ENCODE measurements at places on chromosomes 4 and X.

DNA sequence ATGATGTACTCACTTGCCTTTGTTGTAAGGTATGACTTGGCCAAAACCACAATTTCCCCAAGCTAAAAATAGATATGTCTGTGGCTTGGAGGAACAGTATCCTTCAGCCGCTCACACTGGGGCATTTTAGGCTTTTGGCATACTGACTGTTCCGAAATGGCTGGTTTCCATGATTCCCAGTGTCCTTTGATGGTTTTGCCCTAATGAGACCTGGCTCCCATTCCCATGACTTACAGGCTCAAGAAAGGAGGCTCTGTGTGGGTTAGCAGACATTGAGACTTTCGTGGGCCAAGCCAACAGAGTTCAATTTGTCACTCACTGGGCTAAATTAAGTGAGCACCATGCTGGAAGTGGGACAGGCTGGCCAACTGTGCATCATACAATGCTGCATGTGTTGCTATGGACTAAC, 150.6 kb downstream of the CEP135 start:
- DNase-seq: no peak

- no peak for DNase-seq
These were observed 21.1 kb upstream of the RHOXF1 start for GRCh38 chrX:120136840-120137239.

GRCh38 chrX:39716802-39717540, 380.8 kb downstream of the BCOR start:
- DNase-seq: no peak

GRCh38 chr4:7428261-7429068, 6.3 kb downstream of the PSAPL1 start:
- no peak for DNase-seq

DNA sequence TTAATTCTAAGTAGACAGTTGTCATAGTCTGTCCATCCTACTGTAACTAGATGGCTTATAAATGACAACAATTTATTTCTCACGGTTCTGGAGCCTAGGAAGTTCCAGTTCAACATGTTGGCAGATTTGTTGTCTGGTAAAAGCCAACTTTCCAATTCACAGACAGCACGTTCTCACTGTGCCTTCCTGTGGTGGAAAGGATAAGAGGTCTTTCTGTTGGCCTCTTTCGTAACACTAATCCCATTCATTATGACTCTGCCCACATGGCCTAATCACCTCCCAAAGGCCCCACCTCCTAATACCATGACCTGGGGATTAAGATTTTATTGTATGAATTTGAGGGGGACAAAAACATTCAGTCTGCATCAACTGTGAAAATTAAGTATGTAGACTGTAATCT, 83.2 kb downstream of the GALNTL6 start:
- no peak for DNase-seq
